Heart left ventricle (tissue), 16 donors: ENCODE measurements at places on chromosomes 11 and 22.
A peak's percentile ranks its signal among the peaks of the same experiment; 100 is the strongest.

DNA sequence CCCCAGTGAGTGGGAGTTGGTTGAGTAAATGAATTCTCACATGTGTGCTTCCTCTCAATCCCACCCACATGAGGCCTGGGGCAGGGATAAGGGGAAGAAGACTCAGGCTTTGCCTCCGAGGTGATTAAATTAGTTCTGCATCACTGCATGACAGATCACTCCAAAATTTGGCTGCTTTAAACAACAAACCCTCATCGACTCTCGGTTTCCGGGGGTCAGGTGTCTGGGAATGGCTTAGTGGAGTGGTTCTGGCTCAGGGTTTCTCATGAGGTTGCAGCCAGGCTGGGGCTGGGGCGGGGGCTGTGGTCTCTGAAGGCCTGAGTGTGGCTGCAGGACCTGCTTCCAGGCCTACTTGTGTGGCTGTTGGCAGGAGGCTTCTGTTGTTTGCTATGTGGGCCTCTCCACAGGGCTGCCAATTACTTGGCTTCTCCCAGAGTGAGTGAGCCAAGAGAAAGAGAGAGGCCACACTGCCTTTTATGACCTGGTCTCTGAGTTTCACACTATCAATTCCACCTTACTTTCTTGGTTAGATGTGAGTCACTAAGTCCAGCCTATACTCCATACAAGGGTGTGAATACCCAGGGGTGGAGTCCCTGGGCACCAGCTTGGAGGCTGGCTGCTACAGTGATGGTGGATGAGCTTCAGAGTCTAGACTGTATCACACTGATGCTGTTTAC is 15.9 kb downstream of the MOGAT2 start:
- H3K27ac ChIP-seq = peak overlapping the region; percentile 65
- H3K4me1 ChIP-seq = no peaks in the 10 kb centered on the region
- H3K27me3 ChIP-seq = no peaks in the 10 kb centered on the region
- no peaks in the 10 kb centered on the region for H3K36me3 ChIP-seq
- DNase-seq = no peak

DNA sequence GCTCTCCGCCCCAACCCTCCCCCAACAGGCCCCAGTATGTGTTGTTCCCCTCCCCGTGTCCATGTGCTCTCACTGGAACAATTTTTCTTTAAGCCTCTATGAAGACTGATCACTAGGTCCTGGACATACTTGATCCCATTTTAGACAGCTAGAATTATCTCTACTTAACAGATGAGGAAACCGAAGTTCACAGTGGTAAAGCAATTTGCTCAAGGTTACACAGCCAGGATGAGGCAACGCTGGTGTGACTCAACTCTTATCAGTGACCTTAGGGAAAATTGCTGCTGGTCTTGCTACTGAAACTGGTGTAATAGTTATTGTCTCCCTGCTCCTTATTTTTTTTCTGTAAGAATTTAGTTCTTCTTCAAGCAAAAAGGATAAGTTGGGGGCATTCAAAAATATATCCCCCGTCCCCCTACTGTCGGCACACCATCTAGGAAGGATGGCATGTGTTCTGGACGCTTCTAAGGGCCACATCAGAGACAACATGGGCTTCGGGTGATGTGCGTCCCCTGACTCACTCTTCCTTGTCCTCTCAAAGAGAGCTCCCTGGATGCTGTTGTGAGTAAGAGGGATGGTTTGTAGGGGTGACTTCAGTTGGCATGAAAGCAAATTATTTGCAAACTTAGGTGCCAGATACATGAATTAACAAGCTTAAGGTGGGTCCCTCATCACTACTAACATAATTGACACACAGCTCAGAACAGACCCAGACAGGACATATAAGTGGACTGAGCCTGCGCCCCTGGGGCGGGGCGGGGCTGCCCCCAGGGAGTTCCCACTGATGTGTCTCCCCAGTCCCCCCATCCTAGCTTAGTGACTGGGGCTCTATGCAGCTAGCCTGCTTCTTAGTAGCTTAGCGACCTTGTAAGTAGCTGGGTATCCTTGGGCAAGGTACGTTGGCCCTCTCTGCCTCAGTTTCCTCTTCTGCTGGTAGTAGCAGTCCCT is 23.6 kb upstream of the ALX4 start:
- H3K4me3 ChIP-seq = no peak overlapping the region
- peaks cover 14% of the 10 kb centered on the region for H3K27me3 ChIP-seq
- H3K36me3 ChIP-seq = no peaks in the 10 kb centered on the region
- H3K27ac ChIP-seq = no peak overlapping the region
- H3K4me1 ChIP-seq = no peaks in the 10 kb centered on the region

GRCh38 chr22:40220316-40221054 is 42.8 kb downstream of the TNRC6B start:
- DNase-seq = no peak
- H3K4me1 ChIP-seq = peaks cover 65% of the 10 kb centered on the region

GRCh38 chr22:44179989-44180705 is 578 bp upstream of the PARVG start:
- no peak for DNase-seq
- no peak overlapping the region for H3K4me3 ChIP-seq
- no peaks in the 10 kb centered on the region for H3K4me1 ChIP-seq
- no peaks in the 10 kb centered on the region for H3K36me3 ChIP-seq

DNA sequence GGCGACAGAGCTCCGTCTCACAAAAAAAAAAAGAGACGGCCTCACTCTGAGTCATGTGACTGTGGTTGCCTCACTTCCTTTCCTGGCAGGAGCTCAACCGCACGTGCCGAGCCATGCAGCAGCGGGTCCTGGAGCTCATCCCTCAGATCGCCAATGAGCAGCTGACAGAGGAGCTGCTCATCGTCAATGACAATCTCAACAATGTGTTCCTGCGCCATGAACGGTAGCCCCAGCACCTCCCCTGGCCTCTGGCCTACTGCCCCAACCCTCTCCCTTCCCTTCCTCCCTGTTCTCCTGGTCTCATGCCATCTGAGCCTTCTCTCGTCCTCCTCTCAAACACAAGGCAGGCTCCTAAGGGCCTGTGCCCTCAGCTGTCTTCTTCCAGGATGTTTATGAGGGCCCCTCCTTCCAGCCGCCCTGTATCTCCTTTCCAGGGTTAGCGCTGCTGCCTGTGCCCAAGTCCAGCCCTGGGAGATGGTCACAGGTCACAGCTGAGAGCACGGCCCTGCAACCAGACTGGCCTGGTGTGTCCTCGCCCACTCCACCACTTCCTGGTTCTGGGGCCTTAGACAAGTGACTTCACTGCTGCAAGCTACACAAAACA is 30.7 kb downstream of the TOM1 start:
- peak; percentile 91 for DNase-seq
- H3K4me1 ChIP-seq = peaks cover 16% of the 10 kb centered on the region
- peak overlapping the region; percentile 91 for H3K27ac ChIP-seq
- H3K4me3 ChIP-seq = no peak overlapping the region
- H3K27me3 ChIP-seq = no peaks in the 10 kb centered on the region

- DNase-seq = no peak
- no peaks in the 10 kb centered on the region for H3K27me3 ChIP-seq
- no peaks in the 10 kb centered on the region for H3K4me1 ChIP-seq
- no peak overlapping the region for H3K4me3 ChIP-seq
- no peak overlapping the region for H3K27ac ChIP-seq
These were observed 257.7 kb downstream of the TBC1D22A start for GRCh38 chr22:47020166-47020565.

- no peaks in the 10 kb centered on the region for H3K27me3 ChIP-seq
- peaks cover 86% of the 10 kb centered on the region for H3K36me3 ChIP-seq
- H3K27ac ChIP-seq = no peak overlapping the region
- no peak for DNase-seq
- H3K4me1 ChIP-seq = no peaks in the 10 kb centered on the region
- no peak overlapping the region for H3K4me3 ChIP-seq
These were observed 97.4 kb downstream of the RNF169 start for GRCh38 chr11:74845978-74846517.

DNA sequence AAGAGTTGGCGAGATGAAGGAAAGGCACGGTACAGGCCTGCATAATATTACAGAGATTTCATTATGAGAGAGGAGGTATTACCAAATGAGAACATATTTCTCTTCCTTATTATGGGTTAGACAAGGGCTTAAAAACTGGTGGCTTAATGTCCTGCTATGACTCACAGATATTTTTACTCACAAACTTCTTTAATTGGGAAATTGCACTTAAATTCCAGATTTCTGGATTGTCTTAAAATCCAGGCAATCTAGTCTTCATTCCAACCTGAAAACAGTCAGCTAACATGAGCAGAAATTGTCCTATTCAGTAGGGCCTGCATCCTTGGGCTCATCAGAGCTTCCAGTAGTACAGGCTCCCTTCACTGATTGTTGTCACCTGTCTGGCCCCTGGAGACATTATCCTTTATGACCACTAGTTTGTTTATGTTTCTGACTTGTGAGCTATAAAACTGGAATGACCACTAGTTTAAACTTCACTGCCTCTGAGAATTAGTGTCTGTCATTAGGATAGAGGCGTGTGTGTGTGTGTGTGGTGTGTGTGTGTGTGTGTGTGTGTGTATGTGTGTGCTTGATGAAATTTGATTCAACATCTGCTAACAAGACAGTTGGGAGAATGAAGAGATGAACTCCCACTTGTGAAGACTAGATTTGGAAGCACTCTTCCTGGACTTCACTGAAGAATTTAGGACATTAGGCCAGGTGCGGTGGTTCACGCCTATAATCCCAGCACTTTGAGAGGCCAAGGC is 25.1 kb downstream of the DBX1 start:
- no peak for DNase-seq
- peaks cover 3% of the 10 kb centered on the region for H3K4me1 ChIP-seq
- H3K36me3 ChIP-seq = no peaks in the 10 kb centered on the region
- H3K27me3 ChIP-seq = no peaks in the 10 kb centered on the region
- H3K4me3 ChIP-seq = no peak overlapping the region

DNA sequence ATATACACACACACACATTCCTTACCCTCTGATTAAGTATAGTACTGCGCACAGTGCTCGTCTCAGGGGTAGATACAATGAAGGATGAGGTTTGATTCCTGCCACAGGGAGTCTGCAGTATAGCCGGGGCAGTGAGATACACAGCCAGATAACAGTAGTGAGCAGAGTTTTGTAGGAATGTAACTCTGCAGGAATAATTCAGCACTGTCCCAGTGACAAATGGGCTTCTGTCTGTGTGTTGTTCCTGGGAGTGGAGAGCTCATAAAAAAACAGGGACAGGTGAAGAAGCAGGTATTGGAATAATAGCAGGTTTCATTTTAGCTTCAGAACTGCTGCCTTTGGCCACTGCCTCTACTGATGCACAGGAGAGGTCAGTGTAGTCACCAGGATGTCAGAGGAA is 85.3 kb upstream of the OR9Q1 start:
- no peak for DNase-seq
- H3K4me1 ChIP-seq = no peaks in the 10 kb centered on the region
- no peak overlapping the region for H3K4me3 ChIP-seq
- H3K27me3 ChIP-seq = no peaks in the 10 kb centered on the region
- H3K36me3 ChIP-seq = no peaks in the 10 kb centered on the region

- no peak overlapping the region for H3K4me3 ChIP-seq
- DNase-seq = no peak
- no peaks in the 10 kb centered on the region for H3K27me3 ChIP-seq
- no peaks in the 10 kb centered on the region for H3K36me3 ChIP-seq
These were observed 56.1 kb upstream of the UBASH3B start for GRCh38 chr11:122599434-122599833.

DNA sequence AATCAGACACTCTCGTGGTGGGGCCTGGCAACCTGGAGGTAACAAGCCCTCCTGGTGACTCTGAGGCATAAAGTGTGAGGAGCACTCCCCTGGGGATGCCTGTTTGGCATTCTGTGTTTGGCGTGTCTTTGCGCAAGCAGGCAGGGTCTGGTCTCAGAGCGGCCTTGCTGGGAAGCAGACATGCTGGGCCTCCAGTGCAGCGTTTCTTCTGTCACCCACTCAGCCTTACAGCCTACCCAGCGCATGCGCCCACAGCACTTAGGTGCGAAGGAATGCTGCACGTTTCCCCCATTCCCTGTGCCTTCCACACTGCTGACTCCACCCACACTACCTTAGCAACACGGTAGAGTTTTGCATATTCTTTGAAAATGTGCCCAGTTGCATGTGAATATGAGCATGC is 7.4 kb upstream of the CXCR5 start:
- no peaks in the 10 kb centered on the region for H3K36me3 ChIP-seq
- H3K4me1 ChIP-seq = no peaks in the 10 kb centered on the region
- no peak overlapping the region for H3K4me3 ChIP-seq
- no peaks in the 10 kb centered on the region for H3K27me3 ChIP-seq
- no peak for DNase-seq

DNA sequence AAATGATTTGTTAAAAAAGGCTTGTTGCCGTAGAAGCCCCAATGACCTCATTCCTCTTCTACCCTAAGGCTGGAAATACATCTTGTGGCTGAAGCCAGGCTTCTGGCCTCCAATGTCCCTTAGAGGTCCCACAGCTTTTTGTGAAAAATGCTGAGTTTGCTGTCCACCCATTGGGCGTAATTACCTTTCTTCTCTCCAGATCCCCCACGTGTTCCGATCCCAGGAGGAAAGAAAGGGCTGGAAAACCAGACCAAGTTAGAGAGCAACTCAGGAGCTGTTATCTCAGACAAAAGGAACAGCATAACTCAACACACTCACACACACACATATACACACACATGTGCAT is 154.2 kb downstream of the MIAT start:
- no peaks in the 10 kb centered on the region for H3K36me3 ChIP-seq
- H3K4me1 ChIP-seq = peaks cover 7% of the 10 kb centered on the region
- H3K4me3 ChIP-seq = no peak overlapping the region
- no peaks in the 10 kb centered on the region for H3K27me3 ChIP-seq
- no peak for DNase-seq
- no peak overlapping the region for H3K27ac ChIP-seq

- no peaks in the 10 kb centered on the region for H3K27me3 ChIP-seq
- no peaks in the 10 kb centered on the region for H3K4me1 ChIP-seq
- DNase-seq = no peak
These were observed 39.8 kb downstream of the KREMEN1 start for GRCh38 chr22:29112681-29113080.

- no peak overlapping the region for H3K4me3 ChIP-seq
- H3K27ac ChIP-seq = no peak overlapping the region
These were observed 1.7 kb upstream of the USP28 start for GRCh38 chr11:113876798-113877669.

DNA sequence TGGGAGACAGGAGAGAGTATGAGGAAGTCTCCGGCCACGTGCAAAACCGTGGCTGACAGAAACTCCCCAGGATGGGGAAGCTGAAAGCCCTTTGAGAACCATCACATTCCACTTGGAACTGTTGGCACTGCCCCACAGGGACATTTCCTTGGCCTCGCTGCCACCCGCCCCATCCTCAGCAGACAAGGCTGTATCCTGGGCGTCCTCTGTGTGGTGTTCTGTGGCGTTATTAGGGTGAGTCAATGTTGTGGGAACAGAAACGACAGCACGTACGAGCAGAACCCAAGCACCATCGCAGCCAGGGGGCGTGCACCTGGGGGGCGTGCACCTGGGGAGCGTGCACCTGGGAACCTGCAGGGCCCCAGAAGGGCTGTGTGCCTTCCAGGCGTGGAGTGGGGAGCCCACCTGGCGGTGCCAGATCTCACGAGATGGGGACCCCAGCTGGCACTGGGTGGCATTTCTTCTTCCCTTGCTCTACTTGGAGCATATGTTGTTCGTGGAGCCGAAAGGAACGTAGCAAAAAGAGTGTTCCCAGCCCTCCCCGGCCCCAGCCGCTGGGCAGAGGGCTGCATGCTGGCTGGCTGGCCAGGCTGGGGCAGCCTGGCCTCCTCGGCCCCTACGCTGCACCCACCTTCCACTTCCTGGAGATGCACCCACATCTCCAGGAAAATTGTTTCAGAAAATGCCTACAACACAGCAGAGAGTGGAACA is 35.4 kb downstream of the NFAM1 start:
- no peak for DNase-seq
- H3K27me3 ChIP-seq = no peaks in the 10 kb centered on the region
- H3K4me1 ChIP-seq = no peaks in the 10 kb centered on the region
- no peaks in the 10 kb centered on the region for H3K36me3 ChIP-seq
- H3K27ac ChIP-seq = peak overlapping the region; percentile 59

GRCh38 chr11:75083217-75083605 is 13.5 kb downstream of the OR2AT4 start:
- no peaks in the 10 kb centered on the region for H3K4me1 ChIP-seq
- no peaks in the 10 kb centered on the region for H3K27me3 ChIP-seq
- H3K27ac ChIP-seq = no peak overlapping the region
- no peak overlapping the region for H3K4me3 ChIP-seq
- DNase-seq = no peak
